ENCODE measurements at places on chromosomes 4 and X.
A peak's percentile ranks its signal among the peaks of the same experiment; 100 is the strongest.

GRCh38 chr4:6526671-6527091 lies 48.3 kb upstream of the MAN2B2 start:
- no peak for DNase-seq

DNA sequence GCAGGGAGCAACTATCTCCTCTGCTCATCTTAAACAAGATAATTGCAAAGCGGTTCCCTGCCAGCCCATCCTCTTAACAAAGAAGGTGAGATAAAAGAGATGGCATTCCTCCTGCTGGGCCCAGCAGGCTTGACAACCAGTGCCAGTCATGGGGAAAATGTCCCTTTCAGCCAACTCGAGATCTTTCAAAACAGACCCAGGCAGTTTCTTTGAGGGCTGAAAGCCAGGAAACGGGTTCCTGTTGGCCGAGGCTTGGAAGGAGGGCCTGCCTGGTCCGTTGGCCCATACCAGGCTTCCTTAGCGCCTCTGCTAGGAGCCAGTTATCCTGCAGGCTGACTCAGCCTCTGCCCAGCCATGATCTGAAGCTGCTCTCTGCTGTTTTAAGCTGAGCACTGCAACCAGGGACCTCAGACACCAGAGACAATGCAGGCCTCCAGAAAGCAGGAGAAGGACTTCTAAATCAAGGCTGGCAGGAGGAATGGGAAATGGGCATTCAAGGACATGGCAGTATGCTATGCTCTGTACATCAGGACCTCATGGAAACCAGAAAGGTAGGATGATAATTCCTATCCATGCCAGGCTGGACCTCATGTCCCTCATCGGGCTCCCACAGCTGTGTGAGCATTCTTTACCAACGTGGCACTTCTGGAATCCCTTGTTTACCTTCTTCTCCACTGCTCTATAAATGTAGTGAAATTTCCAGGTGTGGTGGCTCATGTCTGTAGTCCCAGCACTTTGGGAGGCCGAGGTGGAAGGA lies 42.4 kb upstream of the SLC2A9 start:
- no peak for DNase-seq

DNA sequence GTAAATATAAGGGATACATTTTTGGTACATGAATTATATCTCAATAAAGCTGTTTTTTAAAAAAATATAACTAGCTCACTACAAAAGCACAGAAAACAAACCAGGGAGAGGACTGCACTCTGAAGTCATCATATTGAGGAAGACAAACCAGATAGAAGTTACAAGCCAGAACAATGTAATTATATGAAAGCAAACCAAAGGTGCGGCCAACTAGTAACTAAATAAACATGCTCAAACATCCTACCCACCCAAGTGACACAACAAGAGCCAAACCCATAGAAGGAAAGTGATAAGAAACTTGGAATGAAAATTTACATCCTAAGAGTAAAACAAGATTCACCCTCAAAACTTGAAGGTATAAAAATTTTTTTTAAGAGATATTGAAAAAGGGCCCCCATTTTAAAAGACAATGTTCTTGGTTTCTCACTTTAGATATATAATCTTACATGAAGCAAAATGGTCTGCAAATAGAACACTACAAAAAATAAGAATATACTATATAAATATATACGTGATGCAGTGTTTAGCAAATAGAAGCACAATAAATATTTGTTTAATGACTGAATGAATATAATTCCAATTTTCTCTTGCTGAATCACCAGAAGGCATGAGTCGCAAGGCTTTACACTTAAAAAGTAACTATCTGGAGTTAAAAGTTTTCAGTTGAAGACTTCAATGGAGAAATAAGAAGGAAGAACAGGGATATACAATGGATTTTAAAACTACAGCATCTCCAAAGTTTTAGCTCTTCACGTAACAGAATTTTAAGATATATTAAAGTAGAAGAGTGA lies 4.0 kb upstream of the SH3D19 start:
- DNase-seq = no peak

DNA sequence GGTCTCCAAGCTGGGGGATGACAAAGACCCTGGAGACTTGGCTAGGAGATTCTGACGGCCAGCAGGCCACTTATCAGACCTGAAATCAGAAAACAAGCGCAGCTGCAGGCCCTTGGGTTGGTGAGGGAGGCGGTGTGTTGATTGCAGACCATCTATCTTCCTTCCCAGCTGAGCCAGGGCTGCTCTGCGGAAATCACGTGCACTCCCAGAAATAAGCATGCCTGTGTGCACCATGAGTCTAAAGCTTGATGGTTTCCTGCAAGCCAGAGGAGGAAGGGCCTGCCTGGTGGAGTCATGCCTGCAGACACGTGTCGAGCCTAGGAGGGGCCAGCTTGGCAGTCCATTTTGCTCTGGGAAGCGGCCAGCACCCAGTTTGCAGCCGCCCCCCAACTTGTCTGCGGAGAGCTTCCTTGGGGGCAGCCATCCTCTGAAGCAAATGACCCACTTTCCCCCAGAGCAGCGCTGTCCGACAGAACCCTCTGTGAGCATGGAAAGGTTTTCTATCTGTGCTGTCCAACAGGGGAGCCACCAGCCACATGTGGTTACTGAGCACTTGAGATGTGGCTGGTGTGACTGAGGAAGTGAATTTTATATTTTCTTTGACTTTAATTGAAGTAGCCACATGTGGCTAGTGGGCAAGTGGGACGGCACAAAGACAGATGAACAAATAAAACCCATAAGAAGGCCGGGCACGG lies 175.7 kb upstream of the BCOR start:
- no peak for DNase-seq

- DNase-seq = no peak
These were observed 96.9 kb upstream of the ZNF518B start for GRCh38 chr4:10554121-10554520.

DNA sequence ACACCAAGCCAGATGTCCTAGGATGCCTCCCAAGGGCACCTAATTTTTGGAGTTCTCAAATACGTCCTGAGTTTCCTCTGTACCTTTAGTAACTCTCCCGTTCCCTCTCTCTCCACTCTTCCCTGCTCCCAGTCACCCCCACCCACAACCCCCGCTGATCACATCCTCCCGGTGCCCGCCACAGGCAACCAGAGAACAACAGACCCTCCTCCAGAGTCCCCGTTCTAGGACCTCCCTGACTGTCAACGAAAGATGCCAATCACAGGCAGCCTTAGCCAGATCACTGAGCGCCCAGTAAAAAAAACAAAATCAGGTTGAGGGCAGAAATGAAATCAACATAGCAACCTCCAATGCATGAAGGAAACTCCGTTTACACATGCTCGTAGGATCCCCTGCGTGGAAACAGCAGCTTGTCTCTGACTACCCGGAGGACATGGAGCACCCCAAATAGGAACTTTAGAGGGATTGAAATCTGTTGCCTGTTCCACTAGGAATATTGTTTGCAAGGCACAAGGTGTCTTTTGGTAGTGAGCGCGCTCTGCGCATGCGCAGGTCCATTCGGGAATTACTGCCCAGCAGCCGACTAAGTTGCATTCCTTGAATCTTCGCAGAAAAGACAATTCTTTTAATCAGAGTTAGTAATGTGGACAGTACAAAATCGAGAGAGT lies at the start of gene GABRB1:
Gene GABRB1 (plus strand): TSS at position 557 of the 668 bp plus-strand sequence.
- DNase-seq = no peak

DNA sequence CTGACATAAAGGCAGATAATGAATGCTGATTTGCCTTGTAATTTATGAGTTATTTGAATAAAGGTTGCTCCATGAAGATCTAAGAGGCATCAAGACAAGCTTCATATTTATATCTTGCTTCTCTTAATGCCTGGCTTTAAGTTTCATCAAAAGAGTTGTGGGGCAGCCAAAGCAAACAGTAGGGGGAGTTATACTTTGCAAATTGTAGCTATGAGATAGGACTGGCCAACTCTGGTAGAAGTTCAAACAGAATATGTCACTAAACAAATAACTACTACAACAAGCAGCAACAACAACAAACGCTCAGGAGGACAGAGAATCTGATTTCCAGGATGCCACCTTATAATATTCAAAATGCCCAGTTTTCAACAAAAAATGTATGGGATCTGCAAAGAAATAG lies 69.1 kb upstream of the PLAC1 start:
- DNase-seq = peak; percentile 25

DNA sequence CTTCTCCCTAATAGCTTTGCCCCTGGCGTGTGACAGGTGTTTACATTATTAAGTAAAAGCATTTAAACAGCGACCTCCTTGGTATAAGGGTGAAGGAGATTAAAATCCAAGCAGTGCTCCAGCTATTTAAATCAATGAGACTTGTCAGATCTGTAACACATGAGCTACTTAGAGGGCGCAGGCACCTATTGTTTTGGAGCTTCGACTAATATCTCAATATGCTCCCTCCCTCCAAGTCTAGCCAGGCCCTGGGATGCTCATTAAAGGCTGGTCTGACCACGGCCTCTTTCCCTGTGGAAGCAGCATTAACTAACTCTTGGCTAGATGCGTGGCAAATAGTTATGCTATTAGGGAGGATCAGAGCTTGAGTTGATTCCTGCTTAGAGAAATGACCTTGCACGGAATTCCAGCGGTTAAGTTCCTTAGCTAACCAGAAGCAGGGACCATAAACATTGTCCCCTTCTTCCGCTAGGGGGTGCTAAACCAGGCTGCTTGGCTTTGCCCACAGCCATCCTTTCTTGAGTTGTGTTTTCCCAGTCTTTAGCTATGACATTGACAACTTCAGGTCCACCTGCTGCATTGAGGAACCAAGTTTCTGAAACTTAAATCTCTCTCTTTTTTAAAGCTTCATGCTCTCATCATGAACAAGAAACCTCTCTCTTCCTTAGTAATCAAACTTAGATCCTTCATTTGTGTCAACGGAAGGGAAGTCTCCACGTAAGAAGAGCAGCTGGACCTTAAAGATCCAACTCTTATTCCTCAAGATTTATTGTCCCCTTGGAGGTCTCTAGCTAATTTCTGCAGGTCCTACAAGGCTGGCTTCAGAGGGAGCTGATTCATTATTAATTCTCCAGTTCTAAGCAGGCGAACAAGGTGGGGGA lies 80.7 kb upstream of the IGFBP7 start:
- DNase-seq = no peak

DNA sequence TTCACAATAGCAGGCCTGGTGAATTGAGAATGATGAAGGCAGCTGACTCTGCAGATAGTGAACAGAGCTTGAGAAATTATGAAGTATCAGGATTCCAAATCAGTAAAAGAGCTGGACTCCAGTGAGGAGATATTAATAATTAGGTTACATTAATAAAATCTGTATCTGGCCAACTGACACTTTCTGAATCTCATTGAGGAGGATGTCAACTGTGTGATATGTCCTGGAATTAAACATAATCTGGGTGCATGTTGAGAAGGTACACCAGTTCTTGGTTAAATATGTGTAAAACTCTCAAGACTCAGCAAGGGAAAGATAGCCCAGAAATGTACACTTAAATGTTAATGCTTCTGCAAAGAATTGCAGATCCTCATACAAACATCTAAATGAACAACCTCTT lies 177.8 kb upstream of the SFRP2 start:
- DNase-seq = no peak

DNA sequence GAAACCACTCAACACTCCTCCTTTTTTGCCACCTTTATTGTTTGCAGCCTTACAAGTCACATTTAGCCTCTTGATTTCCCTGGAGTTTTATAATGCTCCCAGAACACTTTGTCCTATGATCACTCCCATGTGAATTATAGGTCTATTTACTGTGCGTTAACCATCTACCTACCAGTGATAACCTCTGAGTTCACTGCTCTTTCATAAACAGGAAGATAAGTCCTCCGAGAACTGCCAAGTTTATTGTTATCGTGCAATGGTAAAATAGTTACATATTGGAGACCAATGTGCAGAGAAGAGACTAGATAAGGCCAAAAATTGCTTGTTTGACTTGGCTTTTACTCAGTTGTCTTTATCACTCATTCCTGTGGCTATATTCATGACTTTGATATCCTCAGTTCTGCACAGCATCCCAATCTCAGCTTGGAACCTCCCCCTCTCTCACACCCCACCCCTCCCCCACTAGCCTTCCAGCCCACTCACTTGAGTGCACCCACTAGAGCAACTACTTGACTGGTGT lies 12.9 kb upstream of the NUDT9 start:
- DNase-seq = no peak

- DNase-seq = no peak
These were observed 683.6 kb upstream of the TENM3 start for GRCh38 chr4:181559637-181560036.

- DNase-seq = peak; percentile 13
These were observed 75.0 kb downstream of the PTTG2 start for GRCh38 chr4:38034986-38035882.

- DNase-seq = no peak
These were observed 55.0 kb downstream of the ANXA3 start for GRCh38 chr4:78606530-78607095.

GRCh38 chr4:163611784-163612445 lies 117.4 kb downstream of the TMA16 start:
- DNase-seq = no peak

- no peak for DNase-seq
These were observed 242.1 kb upstream of the TRAM1L1 start for GRCh38 chr4:117327491-117327890.

- DNase-seq = no peak
These were observed 1411.1 kb upstream of the TENM3 start for GRCh38 chr4:180832073-180832472.

GRCh38 chr4:89136525-89136924 lies 25.2 kb downstream of the TIGD2 start:
- DNase-seq = no peak

GRCh38 chr4:89820010-89820409 lies 17.0 kb downstream of the SNCA start:
- no peak for DNase-seq

- no peak for DNase-seq
These were observed 521.8 kb upstream of the DIPK2B start for GRCh38 chrX:45722471-45722870.

DNA sequence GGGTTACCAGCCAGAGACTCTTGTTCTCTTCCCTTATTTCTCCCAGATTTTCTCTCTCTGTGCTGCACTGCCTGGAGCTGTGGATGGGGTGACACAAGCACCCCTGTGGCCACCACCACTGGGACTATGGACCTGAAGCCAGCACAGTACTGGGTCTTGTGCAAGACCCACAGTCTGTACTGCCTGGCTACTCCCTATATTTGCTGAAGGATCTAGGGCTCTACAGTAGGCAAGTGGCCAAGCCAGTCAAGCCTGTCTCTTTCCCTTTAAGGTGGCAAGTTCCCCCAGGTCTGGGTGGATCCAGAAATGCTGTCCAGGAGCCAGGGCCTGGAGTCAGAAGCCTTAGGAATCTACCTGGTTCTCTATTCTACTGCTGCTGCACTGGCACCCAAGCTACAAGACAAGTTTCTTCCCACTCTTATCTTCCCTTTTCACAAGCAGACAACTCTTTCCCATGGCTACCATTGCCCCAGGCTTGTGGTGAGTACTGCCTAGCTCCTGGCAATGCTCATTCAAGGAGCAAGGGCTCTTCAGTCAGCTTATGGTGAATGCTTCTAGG lies 28.4 kb upstream of the CT47A1 start:
- no peak for DNase-seq

DNA sequence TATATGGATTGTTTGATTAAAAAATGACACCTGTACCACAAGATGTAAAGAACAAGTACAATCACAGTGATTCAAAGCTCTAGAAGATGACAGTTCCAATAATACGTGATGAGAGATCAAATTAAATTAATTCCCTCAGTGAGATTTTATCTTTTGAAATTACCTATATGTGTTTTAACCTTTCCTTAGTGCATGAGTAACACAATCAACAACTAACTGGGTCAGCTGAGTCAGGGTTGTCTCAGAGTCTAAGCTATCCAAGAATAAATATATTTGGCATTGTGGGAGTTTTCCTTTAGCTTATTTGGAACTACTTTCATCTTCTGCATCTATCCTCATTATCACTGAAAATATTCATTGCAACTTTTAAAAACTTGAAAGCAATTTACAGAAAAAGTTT lies 162.8 kb downstream of the WDFY3 start:
- DNase-seq = no peak

Data from SHP77 treated with DMSO at 0.1 percent for 48 hours (cell line).